Prostate gland (tissue), 2 donors: ENCODE measurements at places on chromosomes 2 and 18.

DNA sequence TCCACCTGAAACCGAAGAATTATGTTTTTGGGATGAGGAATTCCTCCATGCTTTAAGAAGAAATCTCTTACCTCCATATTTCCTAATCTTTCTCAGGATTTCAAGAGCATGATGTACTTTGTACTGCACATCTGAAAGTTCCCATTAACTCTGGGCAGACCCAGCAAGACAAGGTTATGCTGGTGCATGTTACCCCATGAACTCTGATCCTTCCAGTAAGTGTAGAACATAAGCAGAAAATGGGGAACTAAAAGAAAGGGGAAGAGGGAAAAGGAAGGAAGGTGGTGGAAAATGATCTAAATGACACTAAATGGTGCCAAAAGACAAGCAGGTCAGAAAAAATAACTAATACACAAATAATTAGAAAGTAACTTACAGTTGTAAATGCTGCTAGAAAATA is 50.7 kb downstream of the STRN start:
- H3K27me3 ChIP-seq = no peaks in the 10 kb centered on the region
- no peaks in the 10 kb centered on the region for H3K36me3 ChIP-seq
- no peak overlapping the region for H3K4me3 ChIP-seq
- no peak overlapping the region for H3K27ac ChIP-seq

DNA sequence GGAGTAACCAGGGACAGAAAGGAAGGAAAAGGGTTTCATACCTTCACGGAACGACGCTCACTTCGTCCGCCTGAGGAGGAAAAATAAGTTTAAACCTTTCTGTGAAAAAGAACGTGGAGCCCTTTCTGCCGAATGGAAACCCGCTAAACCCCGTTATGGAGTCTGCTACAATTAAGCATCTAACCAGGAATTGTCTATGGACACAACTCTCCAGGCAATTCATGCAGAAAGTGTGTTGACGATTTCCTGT is 528 bp upstream of the PPP4R3B start:
- DNase-seq = no peak
- H3K4me3 ChIP-seq = peak overlapping the region; percentile 96
- H3K36me3 ChIP-seq = no peaks in the 10 kb centered on the region
- peaks cover 3% of the 10 kb centered on the region for H3K4me1 ChIP-seq
- no peaks in the 10 kb centered on the region for H3K27me3 ChIP-seq

DNA sequence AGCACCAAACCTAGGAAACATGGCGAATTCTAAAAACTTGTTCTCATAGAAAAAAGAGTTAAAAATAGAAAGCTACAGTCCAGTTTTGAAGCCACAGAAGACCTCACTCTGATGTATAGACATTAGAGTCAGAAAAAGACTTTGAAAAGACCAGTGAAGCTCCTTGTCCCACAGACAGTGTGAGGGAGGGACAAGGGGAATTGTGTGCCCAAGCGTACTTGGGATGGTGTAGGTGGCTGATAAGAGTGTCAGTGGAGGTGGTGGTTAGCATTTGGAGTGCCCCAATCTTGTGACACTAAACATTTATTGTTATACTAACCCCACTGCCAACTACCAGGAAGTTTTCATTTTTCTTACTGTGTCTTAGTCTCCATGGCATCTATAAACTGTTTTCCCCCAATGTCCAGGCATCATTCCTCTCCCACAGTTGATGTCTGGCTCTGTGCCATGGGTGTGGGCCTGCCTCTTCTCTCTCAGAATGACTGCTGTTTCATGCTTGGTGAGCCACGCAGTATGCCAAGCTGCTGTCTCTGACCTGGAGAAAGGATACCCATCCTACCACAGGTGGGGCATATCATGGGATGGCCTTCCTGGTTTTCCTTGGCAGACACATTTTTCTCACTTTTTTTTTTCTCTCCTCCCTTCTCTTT is 161.4 kb downstream of the RPIA start:
- no peak overlapping the region for H3K27ac ChIP-seq
- H3K4me3 ChIP-seq = no peak overlapping the region
- no peaks in the 10 kb centered on the region for H3K36me3 ChIP-seq
- no peaks in the 10 kb centered on the region for H3K4me1 ChIP-seq

GRCh38 chr2:62458206-62458641 is 47.8 kb downstream of the TMEM17 start:
- no peaks in the 10 kb centered on the region for H3K36me3 ChIP-seq
- H3K4me3 ChIP-seq = no peak overlapping the region
- DNase-seq = no peak

DNA sequence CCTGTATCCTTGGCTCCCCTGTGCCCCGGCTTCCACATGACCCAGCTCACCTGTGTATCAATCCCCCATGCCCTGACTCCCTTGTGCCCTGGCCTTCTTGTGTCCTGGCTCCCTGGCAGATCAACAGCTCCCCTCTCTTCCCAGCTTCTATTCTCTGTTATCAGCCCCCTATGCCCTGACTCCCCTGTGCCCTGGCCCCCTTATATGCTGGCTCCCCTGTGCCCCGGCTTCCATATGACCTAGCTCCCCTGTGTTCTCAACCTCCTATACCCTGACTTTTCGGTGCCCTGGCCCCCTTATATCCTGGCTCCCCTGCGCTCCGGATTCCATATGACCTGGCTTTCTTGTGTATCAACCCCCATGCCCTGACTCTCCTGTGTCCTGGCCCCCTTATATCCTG is 209.2 kb downstream of the LOXHD1 start:
- DNase-seq = no peak
- H3K27me3 ChIP-seq = no peaks in the 10 kb centered on the region
- no peaks in the 10 kb centered on the region for H3K4me1 ChIP-seq
- no peak overlapping the region for H3K4me3 ChIP-seq
- H3K27ac ChIP-seq = no peak overlapping the region

- no peaks in the 10 kb centered on the region for H3K4me1 ChIP-seq
- H3K36me3 ChIP-seq = no peaks in the 10 kb centered on the region
- H3K4me3 ChIP-seq = peak within 1 kb of the TSS; percentile 59
These were observed at the start of gene CYBRD1 for GRCh38 chr2:171522052-171522787. Gene CYBRD1, plus strand, starts transcription at chr2:171522474. Its CDS starts 72 bp downstream, at chr2:171522546.

- no peak overlapping the region for H3K4me3 ChIP-seq
- DNase-seq = peak; percentile 25
- H3K27ac ChIP-seq = no peak overlapping the region
- no peaks in the 10 kb centered on the region for H3K27me3 ChIP-seq
These were observed 62.2 kb upstream of the PMAIP1 start for GRCh38 chr18:59837586-59837985.

GRCh38 chr18:75072672-75073371 is 136.1 kb downstream of the PTGR3 start:
- H3K4me1 ChIP-seq = no peaks in the 10 kb centered on the region
- no peaks in the 10 kb centered on the region for H3K27me3 ChIP-seq
- no peak overlapping the region for H3K27ac ChIP-seq
- H3K36me3 ChIP-seq = no peaks in the 10 kb centered on the region

- no peak overlapping the region for H3K27ac ChIP-seq
- H3K4me1 ChIP-seq = no peaks in the 10 kb centered on the region
- no peaks in the 10 kb centered on the region for H3K27me3 ChIP-seq
- H3K4me3 ChIP-seq = no peak overlapping the region
- no peaks in the 10 kb centered on the region for H3K36me3 ChIP-seq
These were observed 101.6 kb downstream of the GFPT1 start for GRCh38 chr2:69285379-69285894.

DNA sequence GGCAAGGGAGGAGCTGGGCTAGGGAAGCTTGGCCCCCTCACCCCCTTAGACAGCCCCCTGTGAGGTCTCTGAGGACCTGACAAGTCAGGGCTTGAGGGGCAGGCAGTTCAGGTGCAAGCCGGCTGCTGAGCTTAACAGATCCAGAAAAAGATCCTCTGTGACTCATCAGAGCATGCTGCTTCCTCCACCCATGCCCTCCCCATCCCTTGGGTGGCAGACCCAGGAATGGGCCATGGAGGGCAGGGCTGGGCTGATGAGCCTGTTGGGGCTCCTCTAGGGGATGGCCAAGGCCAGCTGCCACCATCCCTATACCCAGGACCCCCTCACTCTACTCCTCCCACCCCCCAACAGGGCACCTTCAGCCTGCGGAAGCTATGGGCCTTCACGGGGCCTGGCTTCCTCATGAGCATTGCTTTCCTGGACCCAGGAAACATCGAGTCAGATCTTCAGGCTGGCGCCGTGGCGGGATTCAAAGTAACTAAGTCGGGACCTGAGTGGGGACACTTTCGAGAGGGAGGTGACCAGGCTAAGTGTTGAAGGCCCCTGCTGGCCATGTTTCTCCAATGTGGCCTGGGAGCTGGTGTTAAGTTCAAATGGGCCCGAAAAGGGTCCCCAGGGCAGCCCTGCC is 1.9 kb downstream of the SLC11A1 start:
- no peak overlapping the region for H3K4me3 ChIP-seq
- H3K4me1 ChIP-seq = no peaks in the 10 kb centered on the region
- H3K27me3 ChIP-seq = no peaks in the 10 kb centered on the region
- H3K36me3 ChIP-seq = no peaks in the 10 kb centered on the region

GRCh38 chr2:66897181-66897580 is 462.3 kb downstream of the MEIS1 start:
- no peak overlapping the region for H3K4me3 ChIP-seq
- H3K36me3 ChIP-seq = no peaks in the 10 kb centered on the region
- DNase-seq = no peak
- H3K4me1 ChIP-seq = no peaks in the 10 kb centered on the region
- H3K27ac ChIP-seq = no peak overlapping the region

DNA sequence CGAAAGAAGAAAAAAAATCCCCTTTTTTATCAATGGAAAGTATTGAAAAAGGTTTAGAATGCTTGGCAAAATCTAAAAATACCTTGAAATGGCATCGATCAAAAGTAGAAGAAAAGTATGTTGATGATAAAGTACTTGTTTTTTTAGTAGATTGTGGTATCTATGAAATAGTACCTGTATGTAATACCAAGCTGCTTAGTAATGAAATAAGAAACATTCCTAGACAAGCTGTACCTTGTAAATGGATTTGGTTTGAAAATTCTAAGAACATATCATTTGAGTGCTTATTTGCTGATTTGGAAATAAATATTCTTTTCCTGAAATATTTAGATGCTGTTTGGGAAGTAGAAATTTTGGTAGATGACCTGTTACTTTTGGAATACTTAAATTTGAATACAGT is 18.4 kb downstream of the TDRD15 start:
- no peak for DNase-seq
- H3K4me1 ChIP-seq = no peaks in the 10 kb centered on the region
- H3K36me3 ChIP-seq = no peaks in the 10 kb centered on the region
- no peak overlapping the region for H3K4me3 ChIP-seq
- H3K27me3 ChIP-seq = no peaks in the 10 kb centered on the region

GRCh38 chr2:181876614-181877063 is 14.9 kb upstream of the ITPRID2 start:
- H3K4me1 ChIP-seq = no peaks in the 10 kb centered on the region
- DNase-seq = no peak
- no peaks in the 10 kb centered on the region for H3K36me3 ChIP-seq
- no peak overlapping the region for H3K4me3 ChIP-seq
- H3K27me3 ChIP-seq = no peaks in the 10 kb centered on the region
- no peak overlapping the region for H3K27ac ChIP-seq

DNA sequence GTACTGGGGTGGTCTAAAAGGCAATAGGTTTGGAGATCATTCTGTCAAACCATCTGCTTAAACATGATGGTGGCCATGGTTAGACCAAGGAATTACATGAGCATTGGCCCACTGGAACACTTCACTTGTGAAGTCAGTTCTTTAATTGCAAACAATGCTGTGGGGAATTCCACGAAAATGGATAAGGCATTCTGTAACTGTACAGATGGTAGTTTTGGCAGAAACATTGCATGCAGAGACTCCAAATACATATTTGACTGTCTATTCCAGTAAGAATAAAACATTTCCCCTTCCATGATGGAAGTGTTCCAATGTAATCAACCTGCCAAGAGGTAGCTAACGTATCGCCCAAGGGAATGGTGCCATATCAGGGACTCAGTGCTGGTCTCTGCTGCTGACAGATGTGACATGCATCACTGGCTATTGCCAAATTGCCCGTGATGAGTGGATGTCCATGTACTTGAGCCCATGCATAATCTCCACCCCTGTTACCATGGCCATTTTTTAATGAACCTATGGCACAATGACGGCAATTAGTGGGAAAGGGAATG is 417.9 kb downstream of the CDH7 start:
- no peaks in the 10 kb centered on the region for H3K4me1 ChIP-seq
- H3K27me3 ChIP-seq = no peaks in the 10 kb centered on the region
- no peak overlapping the region for H3K27ac ChIP-seq
- DNase-seq = no peak

DNA sequence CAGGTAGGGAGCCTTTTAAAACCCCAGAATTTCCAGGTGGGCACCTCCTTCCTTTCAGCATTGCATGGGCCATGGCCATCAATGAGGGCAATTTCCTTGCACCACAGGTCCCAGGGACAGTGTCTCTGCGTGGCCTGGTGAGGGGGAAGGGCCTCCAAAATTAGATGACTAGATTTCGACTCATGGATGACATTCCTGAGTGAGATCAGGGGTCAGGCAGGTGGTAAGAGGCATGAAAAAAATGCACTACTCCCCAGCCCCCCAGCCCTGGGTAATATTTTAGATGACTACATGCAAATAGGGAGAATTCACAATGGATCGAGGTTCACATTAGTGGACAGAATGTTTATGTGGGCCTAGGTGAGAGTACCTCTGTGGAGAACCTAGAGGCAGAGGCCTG is 19.0 kb upstream of the IGFBP5 start:
- no peak overlapping the region for H3K27ac ChIP-seq
- no peaks in the 10 kb centered on the region for H3K36me3 ChIP-seq
- no peak overlapping the region for H3K4me3 ChIP-seq
- DNase-seq = no peak
- H3K27me3 ChIP-seq = no peaks in the 10 kb centered on the region

GRCh38 chr18:21484851-21485636 is 115.5 kb downstream of the ESCO1 start:
- H3K4me1 ChIP-seq = no peaks in the 10 kb centered on the region
- H3K4me3 ChIP-seq = no peak overlapping the region
- H3K27ac ChIP-seq = no peak overlapping the region

GRCh38 chr2:46461709-46462171 is 17.6 kb upstream of the TMEM247 start:
- no peaks in the 10 kb centered on the region for H3K27me3 ChIP-seq
- H3K36me3 ChIP-seq = no peaks in the 10 kb centered on the region
- no peak overlapping the region for H3K4me3 ChIP-seq
- no peak for DNase-seq
- H3K27ac ChIP-seq = no peak overlapping the region

- H3K27ac ChIP-seq = no peak overlapping the region
- no peak for DNase-seq
- no peak overlapping the region for H3K4me3 ChIP-seq
- H3K27me3 ChIP-seq = no peaks in the 10 kb centered on the region
- no peaks in the 10 kb centered on the region for H3K4me1 ChIP-seq
These were observed 70.7 kb upstream of the SERPINE2 start for GRCh38 chr2:224109751-224110150.

GRCh38 chr2:150160058-150160457 is 327.4 kb downstream of the RND3 start:
- no peak overlapping the region for H3K27ac ChIP-seq
- no peaks in the 10 kb centered on the region for H3K36me3 ChIP-seq
- no peaks in the 10 kb centered on the region for H3K4me1 ChIP-seq
- H3K27me3 ChIP-seq = no peaks in the 10 kb centered on the region
- H3K4me3 ChIP-seq = no peak overlapping the region

GRCh38 chr2:226376516-226377180 is 423.0 kb downstream of the IRS1 start:
- no peak overlapping the region for H3K4me3 ChIP-seq
- no peaks in the 10 kb centered on the region for H3K27me3 ChIP-seq
- no peaks in the 10 kb centered on the region for H3K4me1 ChIP-seq
